ENCODE measurements at places on chromosomes 12 and 14.

- no peak for DNase-seq
Measured at GRCh38 chr14:69997849-69998248, 118.6 kb downstream of the SMOC1 start.

DNA sequence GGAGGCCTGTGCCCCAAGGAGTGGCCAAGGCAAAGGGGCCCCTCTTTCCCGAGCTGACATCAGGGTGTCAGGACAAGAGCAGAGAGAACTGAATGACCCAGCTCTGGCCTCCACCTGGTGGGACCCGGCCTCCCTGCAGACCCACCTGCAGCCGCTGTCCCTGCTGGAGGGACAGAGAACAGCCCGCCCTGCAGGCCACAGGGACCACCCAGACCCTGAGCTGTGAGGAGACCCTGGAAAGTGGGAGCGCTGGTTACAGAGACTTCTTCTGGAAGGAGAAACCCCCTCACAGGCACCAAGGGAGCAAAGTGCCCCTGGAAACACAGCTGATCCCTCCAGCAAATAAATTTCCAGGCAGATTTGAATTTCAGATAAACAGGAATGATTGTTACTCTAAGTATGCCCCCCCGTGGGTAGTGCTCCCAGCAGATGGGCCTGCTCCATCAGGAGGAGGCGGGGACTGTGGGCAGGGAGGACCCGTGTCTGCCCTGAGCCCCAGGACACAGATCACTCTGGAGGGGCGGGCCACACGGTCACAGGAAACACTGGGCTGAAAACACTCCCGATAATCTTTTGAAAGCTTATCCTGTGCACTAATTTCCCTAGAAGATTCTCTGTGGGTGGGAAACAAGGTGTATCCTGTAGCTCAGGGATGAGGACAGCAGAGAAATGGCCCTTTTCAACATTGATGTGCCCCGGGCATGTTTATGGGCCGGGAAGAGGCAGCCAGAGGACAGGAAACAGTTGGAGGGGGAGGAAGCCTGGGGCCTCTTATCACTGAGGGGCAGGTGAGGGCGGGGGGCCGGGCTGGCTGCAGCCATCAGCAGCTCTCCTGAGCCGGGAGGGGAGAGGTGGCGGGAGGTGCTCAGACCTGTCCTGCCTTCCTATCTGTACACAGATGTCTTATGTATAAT is 276.0 kb downstream of the ADGRD1 start:
- no peak for DNase-seq

DNA sequence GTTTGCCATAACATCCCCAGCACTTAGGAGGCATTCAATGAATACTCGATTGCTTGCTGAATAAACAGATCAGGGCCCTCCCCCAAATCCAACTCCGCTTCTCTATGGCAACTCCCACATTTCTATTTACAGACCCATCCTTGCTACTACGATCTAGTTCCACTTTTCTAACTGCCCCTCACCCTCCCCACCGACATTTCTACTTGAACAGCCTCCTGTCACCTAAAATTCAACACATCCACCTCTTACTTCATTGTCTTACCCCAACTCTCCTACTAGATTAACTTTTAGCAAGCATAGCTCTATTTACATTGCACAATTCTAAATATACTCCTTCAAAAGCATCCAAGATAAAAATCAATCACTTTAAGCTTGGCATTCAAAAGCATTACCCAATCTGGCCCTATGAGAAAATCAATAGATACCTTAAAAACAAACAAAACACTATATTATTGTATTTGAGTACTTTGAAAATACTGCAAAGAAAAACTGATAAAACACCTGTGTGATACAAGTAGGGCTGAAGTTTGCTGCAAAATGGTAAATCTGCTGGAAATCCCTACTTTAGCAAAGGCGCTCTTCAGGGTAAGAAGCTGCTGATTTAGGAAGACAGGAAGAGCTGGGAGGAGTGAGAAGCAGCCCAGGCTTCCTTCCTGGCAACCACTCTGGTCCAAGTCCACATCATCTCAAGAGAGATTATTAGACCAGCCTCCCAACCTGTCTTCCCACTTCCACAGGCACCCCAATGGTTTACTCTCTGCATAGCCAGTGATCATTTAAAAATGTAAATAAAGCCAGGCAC is 96.4 kb downstream of the HECTD4 start:
- DNase-seq = no peak

DNA sequence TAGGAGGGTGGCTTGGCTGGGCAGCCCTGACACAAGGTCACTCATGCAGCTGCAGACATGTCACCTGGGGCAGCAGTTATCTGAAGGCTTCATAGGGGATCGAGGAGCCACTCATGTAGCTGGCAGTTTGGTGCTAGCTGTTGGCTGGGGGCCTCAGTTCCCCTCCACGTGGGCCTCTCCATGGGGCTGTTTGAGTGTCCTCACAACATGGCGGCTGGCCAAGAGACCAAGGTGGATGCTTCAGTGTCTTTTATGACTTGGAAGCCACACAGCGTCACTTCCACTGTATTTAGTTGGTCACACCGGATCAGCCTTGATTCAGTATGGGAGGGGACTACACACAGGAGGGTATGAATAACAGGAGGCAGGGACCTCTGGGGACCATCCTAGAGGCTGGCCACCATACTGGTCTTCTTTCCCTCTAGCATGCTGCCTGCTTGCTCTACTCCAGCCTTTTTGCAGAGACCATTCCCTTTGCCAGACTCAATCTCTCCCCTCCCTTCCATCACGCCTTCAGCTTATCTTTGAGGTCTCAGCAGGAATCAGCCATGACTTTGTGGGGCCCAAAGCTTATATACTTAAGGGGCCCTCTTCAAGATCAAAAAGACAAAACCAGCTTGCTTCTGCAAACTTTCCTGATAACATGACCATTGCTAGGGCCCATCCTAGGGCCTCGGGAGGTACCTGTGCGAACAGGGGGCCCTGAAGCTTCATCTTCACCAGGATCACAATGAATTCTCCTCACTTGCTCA is 53.4 kb downstream of the RPH3A start:
- DNase-seq = no peak

GRCh38 chr12:2722806-2723205 is 72.0 kb upstream of the FKBP4 start:
- DNase-seq = no peak

DNA sequence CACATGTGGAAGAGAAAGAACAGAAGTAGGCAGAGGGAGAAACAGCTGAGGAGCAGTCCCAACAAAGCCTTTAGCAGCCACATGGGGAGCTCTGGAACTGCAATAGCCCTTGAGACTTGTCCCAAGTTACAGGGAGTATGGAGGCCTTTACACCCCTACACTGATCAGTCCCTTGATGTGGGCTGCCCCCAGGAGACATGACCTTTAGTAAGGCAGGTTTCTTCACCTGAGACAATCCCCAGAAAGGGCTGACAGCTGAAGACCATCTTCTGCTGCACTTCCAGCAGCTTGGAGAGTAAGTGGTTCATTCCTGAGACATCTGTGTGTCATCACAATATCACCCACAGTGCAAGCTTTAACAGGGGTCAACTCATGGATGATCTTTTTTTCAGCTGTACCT is 8.6 kb upstream of the SNAPC1 start:
- no peak for DNase-seq

DNA sequence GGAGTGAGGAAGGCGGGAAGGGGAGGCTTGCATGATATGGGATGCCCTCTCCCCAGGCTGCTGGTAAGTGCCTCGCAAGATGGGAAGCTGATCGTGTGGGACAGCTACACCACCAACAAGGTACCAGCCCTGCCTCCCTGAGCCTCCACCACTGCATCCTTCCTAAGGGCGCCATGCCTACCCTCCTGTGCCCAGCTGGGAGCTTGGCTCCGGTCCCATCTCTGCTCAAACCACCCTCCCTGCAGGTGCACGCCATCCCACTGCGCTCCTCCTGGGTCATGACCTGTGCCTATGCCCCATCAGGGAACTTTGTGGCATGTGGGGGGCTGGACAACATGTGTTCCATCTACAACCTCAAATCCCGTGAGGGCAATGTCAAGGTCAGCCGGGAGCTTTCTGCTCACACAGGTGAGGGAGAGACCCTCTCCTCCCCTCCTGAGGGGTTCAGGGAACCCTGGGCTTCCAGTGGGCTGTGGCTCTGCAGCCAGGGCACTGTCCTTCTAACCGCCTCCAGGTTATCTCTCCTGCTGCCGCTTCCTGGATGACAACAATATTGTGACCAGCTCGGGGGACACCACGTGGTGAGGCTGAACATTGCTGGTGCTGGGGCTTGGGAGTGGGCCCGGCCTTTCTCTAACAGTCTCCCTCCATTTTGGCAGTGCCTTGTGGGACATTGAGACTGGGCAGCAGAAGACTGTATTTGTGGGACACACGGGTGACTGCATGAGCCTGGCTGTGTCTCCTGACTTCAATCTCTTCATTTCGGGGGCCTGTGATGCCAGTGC is 2.6 kb downstream of the GNB3 start:
- no peak for DNase-seq

DNA sequence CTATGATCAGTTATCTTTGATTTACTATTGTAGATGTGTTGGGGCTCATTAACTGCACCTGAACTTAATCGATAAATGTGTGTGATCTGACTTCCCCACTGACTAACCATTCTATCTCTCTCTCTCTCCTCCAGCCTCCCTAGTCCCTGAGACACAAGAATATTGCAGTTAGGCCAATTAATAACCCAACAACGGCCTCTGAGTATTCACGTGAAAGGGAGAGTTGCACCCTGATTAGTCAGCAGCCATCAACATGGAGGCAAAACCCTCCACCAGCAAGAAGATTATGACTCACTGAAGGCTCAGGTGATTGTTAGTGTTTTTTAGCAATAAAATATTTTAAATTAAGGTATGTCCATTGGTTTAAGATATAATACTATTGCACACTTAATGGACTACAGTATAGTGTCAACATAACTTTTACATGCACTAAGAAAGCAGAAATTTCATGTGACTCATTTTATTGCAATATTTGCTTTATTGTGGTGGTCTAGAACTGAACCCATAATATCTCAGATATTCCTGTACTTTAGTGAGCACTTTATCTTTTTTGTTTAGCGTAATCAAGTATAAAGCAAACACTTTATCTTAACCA is 77.1 kb upstream of the PTGDR start:
- DNase-seq = no peak

DNA sequence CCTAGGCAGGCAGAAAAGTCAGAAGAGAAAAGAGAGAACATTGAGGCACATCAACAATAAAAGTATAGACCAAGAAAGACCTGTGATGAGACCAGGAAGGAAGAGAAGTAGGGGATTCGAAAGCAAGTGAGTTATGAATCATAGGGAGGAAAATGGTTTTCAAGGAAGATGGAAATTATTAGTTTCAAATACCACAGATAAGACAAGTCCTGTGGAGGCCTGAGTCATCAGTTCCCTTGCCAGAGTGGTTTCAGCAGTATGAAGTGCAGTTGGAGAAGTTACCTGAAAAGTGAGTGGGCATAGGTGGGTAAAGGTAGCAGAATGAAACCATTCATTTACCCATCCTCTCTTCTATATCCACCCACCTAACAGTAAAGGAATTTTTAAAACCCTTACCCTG is 25.2 kb upstream of the TSPAN8 start:
- DNase-seq = no peak

GRCh38 chr12:132998741-132999140 is 12.6 kb downstream of the ZNF26 start:
- DNase-seq = no peak

DNA sequence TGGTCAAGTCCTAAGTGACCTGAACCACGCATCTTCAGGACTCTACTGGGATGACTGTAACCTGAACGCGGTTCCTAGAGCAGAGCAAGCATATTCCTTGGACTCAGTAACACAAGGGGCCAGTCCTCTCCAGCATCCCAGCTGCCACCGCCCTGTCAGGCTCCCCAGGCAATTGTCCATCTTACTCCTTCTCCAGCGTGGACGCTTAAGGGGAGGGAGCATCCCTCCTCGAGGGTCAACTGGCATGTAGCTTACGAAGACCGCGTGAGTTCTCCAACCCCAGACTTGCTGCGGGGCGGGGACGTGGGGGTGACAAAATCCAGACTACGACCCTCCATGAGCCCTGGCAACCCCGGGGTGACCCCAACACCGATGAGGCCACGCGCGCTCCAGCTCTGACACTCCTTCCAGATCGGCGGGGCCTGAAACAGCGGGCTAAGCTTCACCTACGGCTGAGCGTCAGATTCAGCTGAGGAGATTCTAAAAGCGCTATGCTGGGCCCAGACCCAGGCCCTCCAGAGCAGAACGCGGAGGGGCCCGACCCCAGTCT is 846 bp upstream of the MTHFD1 start:
- no peak for DNase-seq

DNA sequence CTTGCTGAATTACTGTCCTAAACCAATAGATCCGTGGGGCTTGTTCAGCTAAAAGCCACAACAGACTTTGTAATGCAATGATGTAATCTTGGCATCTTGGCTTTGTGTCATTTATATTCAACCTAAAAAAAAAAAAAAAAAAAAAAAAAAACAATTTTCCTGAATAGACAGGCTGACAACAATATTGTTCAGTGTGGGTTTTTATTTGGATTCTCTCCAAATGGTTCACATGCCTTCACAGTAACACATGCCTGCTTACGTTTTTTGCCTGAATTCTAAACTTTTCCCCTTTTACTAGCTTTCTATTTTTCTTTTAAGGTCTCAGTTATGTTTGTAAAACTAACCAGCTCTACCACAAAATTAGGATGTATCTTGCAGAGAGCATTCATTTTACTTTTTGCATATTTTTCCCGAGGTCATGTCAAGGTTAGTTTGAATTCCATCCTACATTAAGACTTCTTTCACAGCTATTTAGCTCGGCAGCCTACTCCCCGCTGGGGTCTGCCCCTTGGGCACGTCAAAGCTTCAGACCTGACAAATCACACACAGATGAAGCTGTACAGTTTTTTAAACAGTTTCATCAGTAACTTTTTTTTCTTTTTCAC is 213.7 kb upstream of the NPAS3 start:
- no peak for DNase-seq

- no peak for DNase-seq
Measured at GRCh38 chr14:53328841-53329240, 175.7 kb upstream of the DDHD1 start.

DNA sequence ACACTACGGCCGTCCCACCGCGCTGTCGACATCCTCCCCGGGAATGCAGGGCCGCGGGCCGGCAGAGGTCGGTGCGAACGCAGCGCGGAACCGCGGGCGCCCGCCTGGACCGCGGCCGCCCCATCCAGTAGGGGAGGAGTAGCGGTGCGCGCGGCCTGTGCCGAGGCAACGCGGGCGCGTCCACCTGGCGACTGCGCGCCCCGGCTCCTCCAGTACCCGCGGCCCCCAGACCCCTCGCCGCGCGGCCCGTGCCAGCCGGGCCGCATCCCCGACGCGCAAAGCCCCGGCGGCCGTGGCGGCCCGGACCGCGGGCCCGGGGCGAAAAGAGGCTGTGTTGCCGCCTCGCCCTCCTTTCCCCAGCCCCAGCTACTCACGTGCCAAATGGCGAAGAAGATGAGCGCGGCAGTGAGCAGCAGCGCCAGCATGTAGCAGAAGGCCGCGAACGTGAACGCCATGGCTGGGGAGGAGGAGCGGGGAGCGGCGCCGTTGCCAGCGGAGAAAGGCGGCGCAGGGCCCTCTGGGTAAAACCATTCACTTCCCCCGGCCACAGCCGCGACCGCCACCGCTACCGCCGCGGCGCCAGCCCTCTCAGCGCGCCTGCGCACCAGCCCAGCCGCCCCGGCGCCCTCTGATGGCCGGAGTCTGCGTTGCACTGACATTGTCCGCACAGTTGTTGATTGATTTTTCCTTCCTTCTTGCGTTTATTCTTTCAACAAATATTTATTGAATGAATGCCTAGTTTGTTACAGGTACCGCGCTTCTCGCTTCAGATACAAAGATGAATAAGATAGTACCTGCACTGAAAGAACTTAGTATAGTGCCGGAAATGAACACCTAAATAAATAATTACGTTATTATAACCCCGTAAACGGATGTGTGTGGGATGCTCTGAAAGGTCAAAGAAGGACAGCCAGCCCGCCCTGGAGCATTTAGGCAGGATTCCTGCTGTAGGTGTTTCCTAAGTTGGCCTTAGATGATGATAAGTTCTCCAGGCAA is at the start of gene CNIH1:
Gene CNIH1, minus strand, starts transcription at position 502 of the 996 bp plus-strand sequence. Its CDS starts 47 bp downstream, at position 455.
- peak; percentile 94 for DNase-seq

Measured in stimulated activated CD8-positive, alpha-beta memory T cell treated with anti-CD3 and anti-CD28 coated beads, Interleukin-7, amount 100 ng/mL, for 1 hour (primary cell).